ENCODE measurements at places on chromosomes 1 and 21.

- no peak for DNase-seq
Measured at GRCh38 chr1:153541641-153542590, 1.2 kb upstream of the S100A5 start.

GRCh38 chr1:66788231-66788939 is 12.7 kb downstream of the INSL5 start:
- DNase-seq, result peak; percentile 77

GRCh38 chr1:4652631-4653327 is 1.6 kb upstream of the AJAP1 start:
- peak; percentile 56 for DNase-seq

GRCh38 chr21:42411891-42412635 is 8.4 kb downstream of the UBASH3A start:
- no peak for DNase-seq

GRCh38 chr1:65266476-65266875 is 42.9 kb upstream of the DNAJC6 start:
- DNase-seq, result no peak

GRCh38 chr1:172325531-172325930 is 95.0 kb upstream of the C1orf105 start:
- no peak for DNase-seq

GRCh38 chr21:41803316-41803715 is 36.5 kb upstream of the RIPK4 start:
- no peak for DNase-seq

- DNase-seq, result no peak
Measured at GRCh38 chr1:14017531-14017961, 317.6 kb downstream of the PRDM2 start.
